EL (cell line): ENCODE measurements at places on chromosomes 6 and 20.
A peak's percentile ranks its signal among the peaks of the same experiment; 100 is the strongest.

GRCh38 chr6:26092443-26092842 is 5.2 kb downstream of the HFE start:
- DNase-seq: no peak

GRCh38 chr6:164947164-164947563 is 362.2 kb downstream of the C6orf118 start:
- no peak for DNase-seq

DNA sequence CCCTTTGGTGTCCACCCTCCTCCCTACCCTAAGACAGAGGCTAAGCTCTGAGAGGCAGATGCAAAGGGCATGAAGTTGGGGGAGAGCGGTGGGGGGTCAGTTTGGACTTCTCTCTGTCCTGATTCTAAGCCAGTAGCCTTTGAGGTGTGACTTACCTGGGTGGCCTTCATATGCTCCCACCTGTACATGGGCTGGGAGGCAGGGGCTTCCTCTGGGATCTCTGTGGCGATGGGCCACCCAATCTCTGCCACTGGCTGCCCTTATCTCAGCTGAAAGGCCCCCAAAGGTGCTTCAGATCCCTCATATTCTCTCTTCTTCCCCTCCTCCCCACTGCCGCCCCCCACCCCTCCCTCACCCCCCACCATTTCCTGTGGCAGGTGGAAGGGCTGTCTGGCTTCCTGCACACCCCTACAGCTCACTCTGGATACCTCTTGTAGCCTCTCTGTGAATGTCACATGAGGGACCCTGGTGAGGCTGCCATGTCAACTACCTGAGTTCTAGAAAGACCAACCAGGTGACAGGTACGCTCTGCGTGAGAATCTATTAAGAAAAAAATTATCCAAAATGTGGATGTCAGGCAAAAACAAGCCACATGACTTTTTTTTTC is 34.0 kb downstream of the PNLDC1 start:
- no peak for DNase-seq

DNA sequence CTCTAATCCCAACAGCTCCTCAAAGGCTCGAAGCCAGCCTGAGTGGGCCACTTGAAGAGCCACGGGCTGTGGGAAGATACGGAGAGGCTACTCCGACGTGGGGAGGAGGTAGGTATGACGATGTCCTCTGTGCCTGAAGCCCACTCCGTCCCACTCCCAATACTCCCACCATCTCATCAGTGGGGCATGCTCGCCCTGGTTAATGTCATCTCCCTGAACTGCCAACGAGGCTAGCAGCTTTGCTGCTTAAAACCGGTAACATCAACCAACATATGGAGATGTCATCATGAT is 11.1 kb downstream of the NRN1 start:
- no peak for DNase-seq

DNA sequence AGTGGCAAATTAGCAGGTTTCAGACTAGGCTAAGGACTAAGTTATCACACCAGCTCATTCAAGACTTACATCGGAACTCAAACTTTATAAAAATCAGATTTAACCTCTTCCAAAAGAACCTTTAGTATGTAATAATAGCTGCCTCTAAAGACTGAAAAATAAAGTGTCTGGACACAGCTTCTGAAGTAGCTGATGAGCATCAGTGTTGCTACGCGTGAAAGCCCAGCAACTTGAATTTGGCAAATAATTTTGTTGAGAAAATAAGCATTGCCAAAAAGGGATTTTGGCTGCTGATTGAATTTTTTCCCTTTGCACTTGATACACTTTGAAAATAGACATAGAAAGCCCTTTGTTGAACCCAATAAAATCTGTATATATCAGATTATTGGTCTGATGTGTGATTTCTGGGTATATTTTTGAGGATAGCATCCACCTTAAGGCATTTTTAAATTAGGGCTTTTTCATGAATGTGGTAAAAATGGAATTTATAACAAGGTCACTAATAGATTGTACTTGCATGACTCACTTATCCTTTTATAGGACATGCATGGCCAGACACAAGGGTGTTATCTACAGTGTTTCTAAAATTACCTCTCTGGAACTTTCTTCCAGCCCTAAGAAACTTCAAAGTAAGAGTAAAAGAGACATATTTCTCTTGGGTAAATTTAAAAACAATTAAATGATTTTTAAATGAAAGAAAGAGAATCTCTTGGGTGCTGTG is 350.4 kb downstream of the TENT5A start:
- peak; percentile 66 for DNase-seq

GRCh38 chr20:32470940-32471339 is 112.8 kb downstream of the ASXL1 start:
- no peak for DNase-seq

DNA sequence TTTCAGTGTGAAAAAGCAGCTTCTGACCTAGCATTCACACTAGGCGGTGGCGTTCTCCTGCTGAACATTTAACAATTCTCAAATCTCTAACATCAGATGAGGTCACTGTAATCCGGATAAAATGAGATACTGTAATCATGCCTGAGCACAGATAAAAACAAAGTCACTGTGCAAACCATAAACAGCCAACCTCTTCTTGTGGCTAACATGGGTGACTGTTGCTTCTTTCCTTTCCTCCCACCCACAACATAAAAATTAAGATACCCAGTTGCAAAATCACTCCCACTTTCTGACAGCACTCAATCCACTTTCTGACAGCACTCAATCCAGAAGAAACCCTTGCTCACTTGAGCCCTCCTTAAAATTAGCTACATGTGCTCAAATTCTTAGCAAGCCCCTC is 11.5 kb upstream of the ALDH8A1 start:
- DNase-seq: no peak

DNA sequence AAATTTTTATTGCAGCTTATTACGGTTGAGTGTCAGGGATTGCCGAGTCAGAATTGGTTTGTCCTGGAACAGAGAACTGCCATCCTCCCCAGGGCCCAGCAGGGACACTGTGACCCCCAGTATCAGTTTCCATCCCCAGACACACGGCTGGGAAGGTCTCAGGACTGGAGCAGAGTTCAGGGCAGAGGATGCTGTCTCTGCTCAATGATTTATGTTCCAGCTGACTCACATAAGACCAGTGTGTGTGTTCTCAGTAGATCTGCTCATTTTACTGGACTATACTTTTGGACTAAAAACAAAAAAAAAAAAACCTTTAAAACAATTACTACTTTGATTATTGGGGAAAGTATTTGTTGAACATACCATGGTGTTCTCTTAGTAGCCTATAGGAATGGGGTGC is 44.2 kb downstream of the FNDC1 start:
- no peak for DNase-seq

DNA sequence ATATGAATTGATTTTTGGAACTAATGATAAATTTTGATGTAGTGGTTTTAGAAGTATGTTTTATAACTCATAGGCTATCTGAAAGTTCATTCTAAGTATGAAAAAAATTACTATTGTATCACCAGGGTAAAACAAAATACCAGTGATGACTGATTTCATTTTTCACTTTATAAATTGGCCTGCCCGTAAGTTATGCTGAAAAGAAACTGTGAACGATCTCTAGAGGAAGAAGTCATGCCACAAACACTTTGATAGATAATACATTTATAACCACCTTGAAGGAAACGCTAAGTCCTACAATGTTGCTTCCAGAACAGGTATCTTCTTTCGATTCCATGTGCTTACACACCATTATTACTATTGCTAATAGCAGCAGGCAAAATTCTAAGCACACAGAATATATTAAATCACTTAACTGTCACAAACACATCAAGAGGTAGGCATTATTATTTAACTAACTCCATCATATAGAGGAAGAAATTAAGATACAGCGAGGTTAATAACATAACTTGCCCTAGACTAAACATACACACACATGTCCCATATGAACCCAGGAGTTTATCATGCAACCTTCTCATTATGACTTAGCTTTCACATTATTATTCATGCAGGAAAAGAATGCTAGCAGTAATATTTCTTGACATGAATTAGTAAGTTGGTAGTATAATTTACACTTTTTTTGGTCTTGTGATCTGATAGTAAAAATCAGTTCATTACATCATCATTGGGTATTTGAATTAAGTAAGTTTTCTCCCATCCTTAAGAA is 44.7 kb downstream of the RGS17 start:
- no peak for DNase-seq

GRCh38 chr20:15767999-15768741 is 805.1 kb downstream of the KIF16B start:
- DNase-seq: no peak

DNA sequence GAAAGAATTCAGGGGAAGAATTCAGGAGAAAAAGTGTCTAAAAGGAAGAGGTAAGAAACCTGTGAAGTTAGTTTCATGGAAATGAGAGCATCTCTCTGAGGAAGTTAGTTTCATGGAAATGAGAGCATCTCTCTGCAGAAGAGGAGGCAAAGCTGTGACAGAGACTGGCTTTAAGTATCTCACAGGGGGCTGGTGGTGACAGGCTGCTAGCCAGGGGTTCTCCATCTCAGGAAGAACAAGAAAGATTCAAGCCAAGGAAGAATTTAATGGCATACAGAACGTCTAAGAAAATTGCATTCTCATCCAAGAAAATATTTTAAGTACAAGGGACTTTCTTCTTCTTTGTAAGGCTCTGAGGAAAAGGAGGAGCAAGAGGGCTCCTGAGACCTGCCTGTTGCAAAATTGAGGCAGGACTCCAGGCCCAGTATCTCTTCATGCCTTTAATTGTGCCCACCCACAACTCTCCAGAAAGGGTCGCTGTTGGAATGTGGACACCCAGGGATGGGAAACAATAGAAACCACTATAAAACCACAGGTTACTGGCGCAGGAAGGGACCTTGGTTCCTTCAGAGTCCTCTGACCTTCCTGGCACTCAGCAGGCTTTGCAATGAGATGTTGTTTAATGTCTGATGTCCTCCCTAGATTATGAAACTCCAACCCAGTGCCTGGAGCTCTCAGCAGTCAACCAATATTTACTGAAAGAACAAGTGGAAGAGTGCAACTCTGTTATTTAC is 136.8 kb downstream of the FNDC1 start:
- no peak for DNase-seq

GRCh38 chr6:83055366-83055964 is 10.2 kb downstream of the UBE3D start:
- DNase-seq: peak; percentile 68

DNA sequence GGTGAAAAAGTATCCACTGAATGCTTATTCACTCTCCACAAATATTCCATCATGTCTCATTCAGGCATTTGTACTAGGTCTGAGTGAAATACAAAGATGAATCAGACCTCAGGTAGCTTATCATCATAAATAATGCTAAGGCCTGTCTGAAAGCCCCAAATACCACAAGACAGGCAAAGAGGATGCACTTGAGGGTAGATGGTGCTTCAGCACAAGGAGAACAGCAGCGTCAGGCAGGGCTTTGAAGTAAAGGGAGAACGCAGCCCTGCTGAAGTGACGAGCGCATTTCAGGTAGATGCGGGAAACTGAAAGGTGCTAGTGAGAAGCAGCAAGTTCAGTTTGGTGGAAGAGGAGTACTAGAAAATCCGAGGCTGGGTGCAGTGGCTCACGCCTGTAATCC is 38.7 kb downstream of the MAP3K5 start:
- no peak for DNase-seq
